ENCODE measurements at places on chromosomes 2 and 18. TPM values are rescaled to one million over a fixed set of nuclear protein-coding genes. Genes with fewer than 3 reads are reported as not detected.

DNA sequence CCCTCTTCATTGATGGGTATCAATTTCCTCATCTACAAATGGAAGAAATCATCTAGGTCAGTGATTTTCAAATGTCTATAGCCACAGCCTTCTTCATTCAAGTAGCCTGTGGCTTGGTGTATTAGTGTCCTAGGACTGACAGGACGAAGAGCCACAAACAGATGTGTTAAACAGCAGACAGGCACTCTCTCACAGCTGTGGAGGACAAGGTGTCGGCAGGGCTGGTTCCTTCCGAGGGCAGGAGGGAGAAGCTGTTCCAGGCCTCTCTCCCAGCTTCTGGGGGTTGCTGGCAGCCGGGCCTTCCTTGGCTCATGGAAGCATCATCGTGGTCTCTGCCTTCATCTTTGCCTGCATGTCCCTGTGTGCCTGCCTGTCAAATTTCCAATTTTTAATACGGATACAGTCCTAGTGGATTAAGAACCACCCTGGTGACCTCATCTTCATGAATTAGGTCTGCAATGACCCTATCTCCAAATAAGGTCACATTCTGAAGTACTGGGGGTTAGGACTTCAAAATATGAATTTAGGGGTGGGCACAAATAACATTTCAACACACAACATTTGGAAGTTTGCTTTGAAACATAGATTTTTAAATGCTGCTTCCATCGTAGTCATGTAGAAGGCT, 86.5 kb downstream of the PTGR3 start:
- no peak for DNase-seq

GRCh38 chr2:127172306-127172705, 47.8 kb downstream of the CYP27C1 start:
- DNase-seq: no peak

- no peak for DNase-seq
Observed at GRCh38 chr2:79009388-79009787, 16.1 kb upstream of the REG3G start.

DNA sequence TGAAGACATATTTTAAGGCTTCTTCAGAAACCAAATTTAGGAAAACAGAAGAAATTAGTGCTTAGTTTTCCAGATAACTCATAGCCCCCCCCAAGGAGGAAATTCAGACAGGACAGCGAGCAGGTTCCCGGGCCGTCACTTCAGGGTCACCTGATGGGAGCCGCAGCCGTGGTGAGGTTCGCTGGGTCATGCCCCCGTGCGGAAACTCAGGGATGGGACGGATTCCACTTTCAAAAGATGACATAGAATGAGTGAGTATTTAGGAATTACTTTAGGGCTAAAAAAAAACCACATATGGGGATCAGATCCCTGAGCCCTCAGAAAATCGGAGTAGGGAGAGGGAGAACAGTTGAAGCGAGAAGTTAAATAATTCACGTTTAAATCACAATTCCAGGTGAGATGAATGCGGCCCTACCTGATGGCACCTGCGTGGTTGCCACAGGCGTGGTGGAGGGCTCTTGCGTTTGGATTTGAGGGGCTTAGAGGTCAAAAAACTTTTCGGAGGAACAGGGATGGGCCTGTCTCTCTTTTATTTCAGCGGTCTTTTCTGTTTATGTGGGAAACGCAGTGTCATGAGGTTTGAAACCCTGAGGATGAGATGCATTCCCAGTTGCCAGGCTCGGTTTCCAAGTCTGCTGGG, 114.4 kb downstream of the NFATC1 start:
- DNase-seq: no peak

DNA sequence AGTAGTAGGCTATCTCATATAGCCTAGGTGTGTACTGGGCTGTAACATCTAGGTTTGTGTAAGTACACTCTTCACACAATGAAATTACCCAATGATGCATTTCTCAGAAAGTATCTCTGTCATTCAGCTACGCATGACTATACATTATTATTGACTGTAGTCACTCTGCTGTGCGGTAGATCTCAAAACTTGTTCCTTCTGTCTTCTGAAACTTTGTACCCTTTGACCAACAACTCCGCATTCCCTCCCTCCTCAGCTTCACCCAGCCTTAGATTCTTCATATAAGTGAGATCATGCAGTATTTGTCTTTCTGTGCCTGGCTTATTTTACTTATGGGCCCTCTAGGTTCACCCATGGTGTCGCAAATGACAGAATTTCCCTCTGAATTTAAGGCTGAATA, 49.0 kb downstream of the TAF1B start:
- no peak for DNase-seq

- DNase-seq: no peak
Observed at GRCh38 chr2:47360927-47361326, 42.0 kb upstream of the MSH2 start.

DNA sequence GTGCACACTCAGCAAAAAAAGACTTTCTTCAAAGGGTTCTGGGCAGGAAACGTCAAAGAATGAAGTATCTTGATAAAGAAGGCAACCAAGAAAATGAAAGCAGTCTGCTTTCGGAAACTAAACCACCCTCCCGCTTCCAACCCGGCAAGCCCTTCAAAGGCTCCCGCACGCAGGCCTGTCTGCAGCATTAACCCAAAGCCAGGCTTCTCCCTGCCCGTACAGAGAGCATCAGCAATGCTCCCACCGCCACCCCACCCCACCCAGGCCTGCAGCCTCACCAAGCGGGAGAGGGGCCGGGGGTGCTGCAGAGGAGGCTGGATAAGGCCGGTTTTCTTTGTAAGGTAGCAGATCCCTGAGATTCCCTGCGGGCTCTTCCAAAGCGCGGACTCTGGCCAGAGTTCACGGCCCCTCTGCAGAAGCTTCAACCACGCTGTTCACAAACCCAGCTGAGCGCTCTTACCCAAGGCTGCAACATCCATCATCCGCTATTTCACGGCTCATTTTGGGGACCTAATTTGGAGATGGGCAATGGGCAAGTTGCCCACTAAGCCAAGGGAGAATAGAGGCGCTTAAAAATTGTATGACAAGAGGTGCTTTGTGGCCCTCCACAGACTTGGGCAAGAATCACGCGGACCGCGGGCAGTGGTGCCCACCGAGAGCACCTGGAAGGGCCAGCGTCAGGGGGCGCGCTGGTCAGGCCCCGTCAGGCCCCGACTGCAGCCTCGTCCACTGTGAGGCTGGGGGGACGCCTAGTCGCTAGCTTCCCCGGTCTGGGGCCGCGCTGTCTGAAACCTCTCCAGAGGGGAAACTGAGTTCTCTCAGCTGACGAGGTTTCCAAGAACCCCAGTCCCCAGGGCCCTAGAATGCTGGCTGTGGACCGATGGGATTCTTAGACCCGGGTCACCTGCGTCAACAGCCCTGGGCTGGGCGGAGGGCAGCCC, 225.4 kb upstream of the ID2 start:
- DNase-seq: no peak

GRCh38 chr18:35624146-35624545, 42.6 kb downstream of the GALNT1 start:
- DNase-seq: no peak

GRCh38 chr2:77102927-77103326, 419.2 kb downstream of the LRRTM4 start:
- DNase-seq: no peak

- DNase-seq: no peak
Observed at GRCh38 chr18:62206593-62206992, 19.5 kb downstream of the RELCH start.

DNA sequence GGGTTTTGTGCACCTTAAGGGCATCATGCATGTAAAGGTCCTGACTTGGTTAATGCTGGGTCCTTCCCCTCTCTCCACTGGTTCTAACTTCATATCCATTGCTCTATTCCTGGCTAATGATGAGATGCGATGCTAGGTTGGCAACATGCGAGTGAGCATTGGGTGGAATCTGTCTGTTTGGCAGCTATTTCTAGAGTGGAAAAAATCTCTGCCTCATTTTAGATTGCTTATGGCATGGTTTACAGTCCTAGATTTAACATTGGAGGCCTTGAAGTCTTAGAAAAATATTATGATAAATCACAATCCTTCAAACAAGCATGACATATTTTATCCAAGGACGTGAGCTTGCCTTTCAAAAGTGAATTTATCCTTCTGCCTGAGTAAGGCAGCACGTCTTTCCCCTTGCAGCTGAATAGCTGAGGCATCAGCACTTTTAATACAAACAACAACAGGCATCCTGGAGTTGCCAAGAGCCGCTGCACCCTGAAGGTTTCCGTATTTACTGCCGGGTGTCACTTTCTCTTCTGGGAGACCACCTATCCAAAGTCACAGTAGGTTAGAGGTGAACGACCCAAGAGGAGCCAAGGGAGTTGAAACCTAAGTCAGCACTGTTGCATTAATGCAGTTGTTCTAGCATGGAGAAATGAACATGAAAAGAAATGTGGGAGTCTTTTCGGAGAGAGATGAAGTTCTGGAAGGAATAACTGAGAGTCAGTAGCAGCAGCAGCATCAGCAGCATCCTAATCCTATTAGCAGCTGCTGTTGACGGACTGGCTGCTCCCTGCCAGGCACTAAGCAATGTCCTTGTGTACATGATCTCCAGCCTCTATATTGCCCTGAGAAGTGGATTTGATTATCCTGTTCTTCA, 78.4 kb downstream of the MAPK4 start:
- no peak for DNase-seq

BOLL gene
- 0.11 TPM for total RNA-seq

RAB10 gene
- 106 TPM for total RNA-seq

Data from urinary bladder (tissue), 4 donors.